ENCODE measurements at places on chromosomes 5 and 9.

DNA sequence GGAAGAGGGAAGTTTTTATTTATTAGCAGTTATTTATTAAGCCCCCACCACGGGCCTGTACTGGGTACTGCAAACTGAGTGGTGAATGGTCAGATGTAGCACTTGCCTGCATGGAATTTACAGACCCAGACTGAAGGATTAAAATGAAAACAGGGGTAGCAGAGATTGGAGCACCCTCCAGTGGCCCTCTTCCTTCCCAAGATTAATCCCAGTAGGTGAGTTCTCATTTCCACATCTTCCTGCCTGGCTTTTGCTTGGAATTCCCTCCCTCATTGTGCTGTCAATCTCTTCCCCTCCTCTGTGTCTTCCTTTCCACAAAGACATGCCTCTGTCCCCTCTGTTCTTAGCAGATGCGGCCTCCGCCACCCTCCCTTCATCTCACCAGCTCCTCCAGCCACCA is 39.2 kb downstream of the MVB12B start:
- no peak for DNase-seq

GRCh38 chr9:115921301-115921700 is 232.3 kb upstream of the PAPPA start:
- DNase-seq = no peak

DNA sequence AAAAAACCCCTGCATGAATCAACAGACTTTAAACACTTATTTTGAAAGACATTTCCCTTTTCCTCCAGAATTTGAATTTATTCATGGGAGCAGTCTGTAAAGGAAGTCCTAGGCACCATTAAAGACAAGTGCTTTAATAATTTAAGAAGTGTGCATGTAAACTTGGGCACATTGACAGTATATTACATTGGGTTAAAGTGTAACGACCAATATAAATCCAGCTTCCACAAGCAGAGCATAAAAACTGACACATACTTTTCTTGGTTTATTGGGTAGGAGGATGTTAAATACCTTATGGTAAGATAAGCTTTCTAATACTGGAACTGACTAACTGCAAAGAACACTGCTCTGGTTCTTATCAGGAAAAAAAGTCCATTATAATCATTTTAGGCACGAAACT is 1.2 kb upstream of the ENTREP1 start:
- no peak for DNase-seq

GRCh38 chr5:175862131-175863012 is 9.0 kb upstream of the CPLX2 start:
- no peak for DNase-seq

DNA sequence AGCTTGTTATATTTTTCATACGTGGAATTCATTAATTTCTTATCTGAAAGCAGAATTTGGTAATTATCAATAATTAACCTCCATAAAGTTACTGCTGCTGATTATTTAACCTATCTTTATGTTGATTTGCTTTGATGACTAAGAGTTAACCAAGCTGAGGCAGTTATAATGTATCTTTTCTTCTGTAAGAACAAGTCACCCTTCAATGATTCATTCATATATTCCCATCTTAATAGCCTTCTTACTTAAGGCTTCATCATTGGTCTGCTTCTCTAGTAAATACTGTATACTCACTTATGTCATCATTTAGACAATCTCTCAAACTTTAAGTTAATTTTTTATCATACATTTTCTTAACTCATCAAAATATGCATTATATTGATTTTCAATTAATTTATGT is 592.2 kb downstream of the ANXA1 start:
- no peak for DNase-seq

- no peak for DNase-seq
These were observed 6.6 kb downstream of the OTULINL start for GRCh38 chr5:14588145-14588544.

DNA sequence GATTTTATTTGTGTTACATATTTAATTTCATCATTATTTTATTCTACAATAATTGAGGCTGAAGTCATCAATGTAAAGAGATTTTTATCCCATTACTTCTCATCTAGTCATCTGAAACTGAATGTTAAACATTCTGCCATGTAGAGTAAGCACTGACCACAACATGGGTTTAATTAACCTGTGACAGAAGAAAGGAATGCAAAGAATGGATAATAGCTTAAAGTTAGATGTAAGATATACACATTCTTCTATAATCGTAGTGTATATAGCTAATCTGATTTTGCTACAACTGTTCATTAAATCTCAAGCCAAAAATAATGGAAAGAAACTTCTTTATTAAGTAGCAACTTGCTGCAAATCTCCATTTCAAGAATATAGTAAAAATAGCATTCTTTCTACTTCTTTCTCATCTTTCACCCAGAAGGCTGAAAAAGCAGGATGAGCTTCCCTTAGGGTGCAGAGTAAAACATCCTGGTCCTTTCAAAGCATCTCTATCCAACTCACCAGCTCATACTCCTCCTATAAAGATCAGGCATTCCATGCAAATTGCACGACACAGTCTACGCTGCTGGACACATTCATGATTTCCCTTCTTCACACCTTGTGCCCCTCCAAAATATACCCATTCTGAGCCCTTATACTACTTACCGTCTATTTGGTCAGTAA is 115.2 kb downstream of the EFNA5 start:
- DNase-seq = no peak

DNA sequence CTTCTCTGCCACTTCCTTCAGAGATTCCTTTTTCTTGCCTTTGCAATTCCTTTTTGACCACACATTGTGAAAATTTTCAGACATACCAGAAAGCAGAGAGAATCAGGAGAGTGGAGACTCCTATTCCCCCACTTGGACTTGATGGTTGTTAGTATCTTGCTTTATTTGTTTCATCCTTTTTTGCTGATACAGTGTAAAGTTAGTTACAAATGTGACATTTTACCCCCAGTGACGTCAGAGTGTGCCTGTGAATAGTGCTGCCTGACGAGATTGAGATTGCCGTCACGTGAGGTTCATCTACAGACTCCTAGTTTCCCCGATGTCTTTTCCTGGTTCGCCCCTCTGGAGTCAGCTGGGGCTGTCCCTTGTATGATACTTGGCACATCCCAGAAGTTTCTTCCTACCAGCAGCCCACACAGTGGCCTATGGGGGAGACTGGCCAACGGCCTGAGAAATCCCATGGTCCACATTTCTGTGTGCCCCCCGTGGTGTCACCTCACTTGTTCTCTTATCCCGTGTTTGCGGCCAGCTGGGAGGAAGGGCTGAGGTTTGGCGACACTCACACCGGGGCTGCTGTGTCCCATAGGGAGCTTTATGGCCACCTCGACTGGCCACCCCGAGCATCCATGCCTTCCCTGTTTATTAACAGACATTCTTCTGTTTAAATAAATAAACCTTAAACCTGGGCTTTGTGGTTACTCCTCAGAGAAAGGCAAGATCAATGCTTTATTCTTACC is 48.2 kb upstream of the CACNA1B start:
- DNase-seq = no peak

- no peak for DNase-seq
These were observed 27.4 kb downstream of the LHX2 start for GRCh38 chr9:124038790-124039633.

DNA sequence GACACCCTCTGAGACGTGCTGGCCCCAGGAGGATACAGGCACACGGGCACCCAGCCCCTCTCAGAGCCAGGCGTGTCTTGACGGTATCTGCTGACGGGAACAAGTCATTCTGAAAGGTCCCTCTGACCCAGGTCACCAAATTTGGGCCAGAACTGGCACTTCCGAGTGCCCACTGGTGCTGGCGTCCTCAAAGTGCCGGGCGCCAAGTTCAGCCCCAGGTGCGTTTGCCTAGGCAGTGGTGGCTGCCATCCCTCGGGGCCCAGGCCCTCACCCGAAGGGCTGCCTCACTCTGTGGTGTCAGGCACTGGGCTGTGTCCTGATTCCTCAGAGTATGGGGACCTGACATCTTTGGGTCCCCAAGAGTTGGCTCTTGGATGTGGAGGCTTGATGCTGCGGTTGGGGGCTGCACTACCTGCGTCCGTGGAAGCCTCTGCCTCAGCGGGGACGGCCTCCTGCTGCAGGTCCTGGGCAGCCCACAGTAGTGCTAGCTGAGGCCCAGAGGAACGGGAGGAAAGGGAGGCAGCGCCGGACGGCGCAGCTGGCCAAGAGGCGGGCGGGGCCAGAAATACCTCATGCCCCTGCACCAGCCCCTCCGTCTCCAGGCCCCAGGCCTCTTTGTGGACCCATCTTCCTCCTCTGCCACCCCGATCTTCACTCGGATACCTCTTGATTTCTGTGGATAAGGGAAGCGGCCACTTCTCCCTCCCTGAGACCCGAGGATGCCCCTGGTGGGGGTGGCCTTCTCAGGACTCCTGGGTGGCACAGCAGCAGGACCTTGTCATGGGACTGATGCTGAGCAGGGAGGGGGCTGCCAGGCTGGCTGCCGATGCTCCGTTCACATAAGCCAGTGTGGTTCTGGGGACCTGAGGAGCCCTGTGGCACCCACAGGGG is 109.4 kb upstream of the LMX1B start:
- DNase-seq = no peak

DNA sequence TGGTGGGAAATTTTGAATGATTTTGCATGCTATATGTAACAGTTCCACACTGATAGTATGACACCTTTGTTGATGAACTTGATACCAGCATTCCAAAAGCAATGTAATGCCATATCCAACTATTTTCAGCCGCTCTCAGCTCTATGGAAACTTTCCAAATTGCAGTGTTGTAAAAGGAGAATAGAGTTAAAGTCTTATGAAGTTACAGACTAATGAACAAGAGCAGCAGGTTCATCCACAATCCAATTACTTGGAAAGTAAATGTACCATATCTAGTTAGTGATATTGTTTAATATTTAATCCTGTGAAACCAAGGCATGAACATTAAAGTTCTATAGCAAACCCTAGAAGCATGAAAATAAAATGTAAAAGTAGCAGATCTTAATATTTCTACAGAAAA is 418.2 kb downstream of the TUSC1 start:
- DNase-seq = no peak
